Breast epithelium (tissue), 4 donors: ENCODE measurements at places on chromosomes 1 and 21. TPM values are rescaled to one million over a fixed set of nuclear protein-coding genes. Genes with fewer than 3 reads are reported as not detected.

RXFP4 gene
- not detected for total RNA-seq

ZNF678 gene
- 12.8 TPM for total RNA-seq

DNA sequence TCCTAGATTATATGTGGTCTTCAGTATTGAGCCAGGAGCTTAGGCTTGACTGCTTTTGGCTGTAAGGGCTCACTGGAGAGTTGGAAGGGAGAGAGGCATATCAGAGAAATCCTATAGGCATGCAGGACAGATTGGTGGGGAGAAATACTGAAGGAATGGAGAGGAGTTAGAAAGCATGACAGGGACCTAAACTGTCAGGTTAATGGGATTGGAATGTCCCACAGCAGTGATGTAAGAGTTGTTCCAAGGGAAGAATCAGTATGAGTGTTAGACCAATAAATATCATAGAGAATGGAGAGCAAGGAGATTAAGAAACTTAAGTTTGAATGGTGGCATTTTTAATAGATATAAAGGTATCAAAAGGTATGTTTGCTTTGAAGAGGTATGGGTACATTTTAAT, 39.7 kb downstream of the SLC35A3 start:
- no peak for DNase-seq

DNA sequence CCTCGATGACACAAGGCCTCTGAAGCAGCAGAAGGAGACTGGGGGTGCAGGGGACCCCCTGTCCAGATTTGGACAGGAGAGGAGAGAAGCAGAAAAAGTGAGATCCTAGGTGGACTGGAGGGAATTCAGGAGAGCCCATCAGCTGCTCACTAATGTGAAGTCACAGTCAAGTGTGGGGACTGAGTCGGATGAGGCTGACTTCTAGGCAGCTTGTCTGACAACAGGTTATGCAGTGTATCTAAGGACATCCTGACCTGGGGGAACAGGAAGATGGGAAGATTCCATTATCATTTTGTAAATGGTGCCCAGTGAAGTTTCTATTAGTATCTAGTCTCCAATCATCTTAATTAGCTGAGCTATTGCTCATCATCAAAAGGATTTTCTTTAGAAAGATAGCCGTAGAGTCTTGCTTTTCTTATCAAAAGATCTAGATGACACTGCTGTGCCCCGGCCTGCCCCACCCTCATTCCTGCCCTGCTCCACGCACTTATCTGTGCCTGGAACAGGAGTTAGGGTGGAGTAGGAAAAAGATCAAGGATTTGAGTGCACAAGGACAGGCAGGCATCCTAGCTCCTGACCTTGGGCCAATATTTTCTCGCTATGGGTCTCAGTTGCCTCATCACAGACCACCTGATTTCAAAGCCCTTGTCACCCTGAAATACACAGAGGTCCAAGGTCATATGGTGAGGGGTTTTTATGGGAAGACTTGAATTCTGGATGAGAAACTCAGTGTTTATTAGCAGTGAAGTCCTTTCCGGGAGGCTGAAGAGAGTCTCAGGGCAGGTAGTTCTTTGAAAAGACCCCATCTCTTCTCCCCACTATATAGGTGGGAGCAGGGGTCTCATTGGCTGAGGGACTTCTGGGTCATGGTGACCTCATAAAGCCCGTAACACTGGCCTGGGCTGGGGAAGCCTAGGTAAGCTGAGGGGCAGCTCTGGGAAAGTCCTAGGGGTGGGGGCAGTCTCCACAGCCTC, at the start of gene MROH7:
Gene MROH7 (plus strand): TSS at position 924 of the 974 bp plus-strand sequence. CDS start 11,141 bp downstream, outside the sequence.
- DNase-seq: no peak

DNA sequence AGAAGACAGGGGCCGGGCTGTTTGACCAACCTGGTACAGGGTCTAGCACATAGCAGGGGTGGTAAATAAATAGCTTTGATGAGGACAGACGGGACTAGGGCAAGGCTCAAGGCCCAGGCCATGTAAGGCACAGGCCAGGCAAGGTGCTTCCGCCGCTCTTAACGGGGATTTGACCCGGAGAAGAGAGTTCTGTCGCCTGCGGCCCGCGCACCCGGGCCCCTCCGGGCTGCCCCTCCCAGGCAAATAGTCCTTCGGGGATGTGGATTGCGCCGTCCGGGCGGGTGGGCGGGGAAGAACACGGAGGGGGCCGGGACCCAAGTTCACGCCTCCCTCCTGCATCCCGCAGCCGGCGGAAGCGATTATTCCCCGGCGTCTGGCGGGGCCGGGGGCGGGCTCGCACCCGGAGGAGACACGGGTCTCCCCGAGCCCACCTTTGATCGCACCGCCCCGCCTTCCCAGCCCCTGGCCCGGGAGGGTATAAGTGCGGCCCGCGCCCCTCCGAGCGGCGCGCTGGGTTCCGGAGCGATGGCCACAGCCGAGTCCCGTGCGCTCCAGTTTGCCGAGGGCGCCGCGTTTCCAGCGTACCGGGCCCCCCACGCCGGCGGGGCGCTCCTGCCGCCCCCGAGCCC, at the start of gene MIXL1:
Gene MIXL1 (plus strand): TSS at position 508 of the 629 bp plus-strand sequence. CDS start 18 bp downstream, at position 526.
- no peak for DNase-seq

GRCh38 chr1:64343105-64343822, 126.7 kb upstream of the CACHD1 start:
- DNase-seq: peak; percentile 90

DNA sequence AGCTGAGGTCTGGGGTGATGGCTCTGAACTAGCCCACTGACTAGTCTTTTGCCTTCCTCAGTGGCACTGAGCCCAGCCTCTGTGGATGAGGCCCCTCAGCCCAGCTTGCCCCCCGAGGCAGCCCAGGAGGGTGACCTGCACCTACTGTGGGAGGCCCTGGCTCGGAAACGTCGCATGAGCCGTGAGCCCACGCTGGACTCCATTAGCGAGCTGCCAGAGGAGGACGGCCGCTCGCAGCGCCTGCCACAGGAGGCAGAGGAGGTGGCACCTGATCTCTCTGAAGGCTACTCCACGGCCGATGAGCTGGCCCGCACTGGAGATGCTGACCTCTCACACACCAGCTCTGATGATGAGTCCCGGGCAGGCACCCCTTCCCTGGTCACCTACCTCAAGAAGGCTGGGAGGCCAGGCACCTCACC, 87.8 kb downstream of the TRIM11 start:
- DNase-seq: no peak

GRCh38 chr1:103218821-103219220, 110.5 kb upstream of the COL11A1 start:
- DNase-seq: no peak
